ENCODE measurements at places on chromosomes 6 and 20.

- peak; percentile 79 for DNase-seq
Measured at GRCh38 chr6:142378138-142378875, 76.5 kb downstream of the ADGRG6 start.

GRCh38 chr6:168725802-168726201 lies 284.8 kb downstream of the SMOC2 start:
- DNase-seq: no peak

- DNase-seq: no peak
Measured at GRCh38 chr6:143039548-143039947, 21.1 kb upstream of the AIG1 start.

GRCh38 chr6:64293298-64293697 lies 657.7 kb downstream of the PHF3 start:
- no peak for DNase-seq

DNA sequence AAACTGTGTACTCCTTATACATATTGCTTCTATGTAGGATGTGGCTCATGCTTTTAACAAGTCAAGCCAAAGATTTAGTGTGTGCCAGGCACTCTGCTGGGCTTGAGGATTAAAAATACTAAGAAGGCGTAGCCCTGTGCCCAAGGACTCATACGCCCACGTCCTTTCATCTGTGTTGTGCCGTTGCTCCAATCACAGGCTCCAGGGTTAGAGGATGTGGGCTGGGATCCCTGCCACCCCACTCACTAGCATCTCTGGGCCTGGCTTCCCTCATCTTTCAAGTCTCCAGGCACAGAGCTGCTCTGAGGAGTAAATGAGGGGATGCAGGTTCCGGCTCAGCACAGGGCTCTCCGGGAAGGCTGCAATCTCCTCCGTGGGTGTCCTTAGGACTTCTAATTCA lies 214.2 kb downstream of the SYNDIG1 start:
- no peak for DNase-seq

GRCh38 chr6:149318581-149319286 lies 1.2 kb downstream of the TAB2 start:
- DNase-seq: no peak

DNA sequence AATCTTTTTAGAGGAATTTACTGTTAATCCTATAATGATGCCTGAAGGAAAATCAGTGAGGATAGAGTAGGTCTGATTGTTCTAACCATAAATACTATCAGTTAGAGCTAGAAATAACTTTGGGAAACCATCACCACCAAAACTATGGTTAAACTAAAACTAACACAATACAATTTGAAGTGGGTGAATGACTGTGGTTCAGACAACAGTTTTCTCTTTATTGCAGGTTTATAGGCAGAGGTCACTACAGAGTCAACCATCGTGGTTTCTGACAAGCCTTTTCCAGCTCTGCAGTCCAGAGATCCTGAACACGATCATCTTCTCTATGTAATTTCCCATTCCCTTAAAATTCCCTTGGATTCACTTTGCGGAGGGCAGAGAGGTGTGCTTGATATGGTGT lies 134.3 kb downstream of the IBTK start:
- no peak for DNase-seq

DNA sequence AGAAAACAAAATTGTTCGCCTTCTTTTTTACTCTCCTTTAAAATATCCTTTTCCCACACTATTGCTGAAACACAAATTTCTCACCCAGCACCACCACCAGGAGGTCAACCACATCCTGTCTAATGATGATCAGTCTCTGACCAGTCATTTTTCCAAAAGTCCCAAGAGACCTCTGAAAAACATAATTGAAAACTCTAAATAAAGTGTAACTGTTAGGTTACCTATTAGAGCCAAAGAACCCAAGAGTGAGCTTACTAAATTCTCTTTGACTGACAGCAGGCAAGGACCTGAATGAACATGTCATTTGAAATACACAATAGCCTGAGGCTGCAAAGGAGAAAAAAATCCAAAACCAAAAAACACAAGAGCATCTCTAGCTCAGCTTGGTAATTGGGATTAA lies 735.4 kb downstream of the CBLN4 start:
- no peak for DNase-seq

- no peak for DNase-seq
Measured at GRCh38 chr6:81876971-81877370, 124.5 kb upstream of the TENT5A start.
